ENCODE measurements at places on chromosomes 16 and 17. TPM values are rescaled to one million over a fixed set of nuclear protein-coding genes. Genes with fewer than 3 reads are reported as not detected.

The TNS4 gene
- total RNA-seq, result 0.21 TPM

The NPIPA8 gene
- total RNA-seq, result not detected

The IQCK gene
- 1.9 TPM for total RNA-seq

The SLC39A11 gene
- 14.4 TPM for total RNA-seq

The SPNS3 gene
- total RNA-seq, result 2.5 TPM

All from mononuclear cell (primary cell).